ENCODE measurements at places on chromosomes 3 and 15. TPM values are rescaled to one million over a fixed set of nuclear protein-coding genes. Genes with fewer than 3 reads are reported as not detected.

ANKDD1A gene
- polyA plus RNA-seq, result 1.4 TPM

CPNE9 gene
- polyA plus RNA-seq, result 0.05 TPM

SLC33A1 gene
- polyA plus RNA-seq, result 4.1 TPM

SLC22A14 gene
- 0.19 TPM for polyA plus RNA-seq

ACP3 gene
- 48.4 TPM for polyA plus RNA-seq

TNFAIP8L3 gene
- 9.3 TPM for polyA plus RNA-seq

DNAJA4 gene
- polyA plus RNA-seq, result 14.6 TPM

GHSR gene
- not detected for polyA plus RNA-seq

MOBP gene
- not detected for polyA plus RNA-seq

C3orf85 gene
- polyA plus RNA-seq, result not detected

CYP8B1 gene
- not detected for polyA plus RNA-seq

PLSCR5 gene
- polyA plus RNA-seq, result not detected

CHRNA5 gene
- polyA plus RNA-seq, result 2.3 TPM

GALNT15 gene
- polyA plus RNA-seq, result 7.9 TPM

EOMES gene
- polyA plus RNA-seq, result 0.06 TPM

GPD1L gene
- 21.5 TPM for polyA plus RNA-seq

GABRG3 gene
- not detected for polyA plus RNA-seq

Data from esophagus (tissue), 2 donors.